ENCODE measurements at places on chromosomes 1 and 21.

DNA sequence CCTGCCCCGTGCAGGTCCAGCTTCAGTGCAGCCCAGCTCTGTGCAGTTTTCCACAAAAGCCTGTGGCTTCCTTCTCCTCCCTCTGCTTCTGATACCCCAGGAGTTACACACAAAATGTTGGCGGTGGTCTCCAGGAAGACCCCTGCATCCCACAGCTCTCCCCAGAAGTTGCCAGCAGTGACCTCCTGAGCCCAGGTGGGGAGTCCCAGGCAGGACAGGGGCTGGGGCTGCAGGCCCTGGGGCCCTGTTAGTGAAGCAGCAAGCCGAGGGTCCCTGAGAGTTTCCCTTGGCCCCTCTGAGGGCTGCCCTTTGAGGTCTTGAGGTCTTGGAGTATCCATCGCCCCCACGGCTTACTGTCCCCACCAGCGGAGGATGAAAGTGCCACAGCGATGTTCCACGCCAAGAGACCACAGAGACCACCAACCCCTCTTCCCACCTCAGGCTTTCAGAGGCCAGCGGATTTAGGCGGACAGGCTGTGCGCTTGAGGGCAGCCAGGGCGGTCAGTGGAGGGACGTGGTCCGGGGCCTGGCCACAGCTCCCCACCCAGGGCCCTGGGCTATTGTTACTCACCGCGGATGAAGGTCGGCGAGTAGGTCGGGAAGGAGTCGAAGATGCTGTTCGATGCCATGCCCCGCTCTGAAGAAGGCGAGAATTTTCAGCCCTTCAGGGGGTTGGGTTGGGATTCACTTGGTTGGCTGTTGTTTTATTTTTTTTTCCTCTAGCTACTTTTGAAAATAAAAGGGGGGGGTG lies 34.0 kb upstream of the RUNX3 start:
- no peak for DNase-seq

DNA sequence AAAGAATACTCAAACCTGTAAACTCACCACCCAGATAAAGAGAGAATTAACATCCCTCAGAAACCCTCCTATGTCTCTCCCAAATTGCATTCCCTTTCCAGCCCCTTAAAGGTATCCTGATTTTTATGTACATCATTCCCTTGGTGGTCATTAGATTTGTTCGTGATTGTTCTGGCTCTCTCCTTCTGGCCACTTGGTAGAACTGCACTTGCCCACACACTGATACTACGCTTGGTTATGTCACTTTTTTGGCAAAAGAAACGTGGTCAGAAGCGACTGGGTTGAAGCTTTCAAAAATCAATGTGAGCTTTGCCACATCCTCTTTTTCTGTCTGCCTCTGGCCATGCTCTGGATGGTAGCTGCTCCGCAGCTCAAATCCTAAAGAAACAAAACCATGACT lies 76.3 kb downstream of the KRTAP19-8 start:
- DNase-seq, result no peak

- no peak for DNase-seq
Measured at GRCh38 chr1:44537538-44537937, 132.5 kb downstream of the RNF220 start.

- no peak for DNase-seq
Measured at GRCh38 chr21:16418226-16418625, 688.4 kb downstream of the USP25 start.

DNA sequence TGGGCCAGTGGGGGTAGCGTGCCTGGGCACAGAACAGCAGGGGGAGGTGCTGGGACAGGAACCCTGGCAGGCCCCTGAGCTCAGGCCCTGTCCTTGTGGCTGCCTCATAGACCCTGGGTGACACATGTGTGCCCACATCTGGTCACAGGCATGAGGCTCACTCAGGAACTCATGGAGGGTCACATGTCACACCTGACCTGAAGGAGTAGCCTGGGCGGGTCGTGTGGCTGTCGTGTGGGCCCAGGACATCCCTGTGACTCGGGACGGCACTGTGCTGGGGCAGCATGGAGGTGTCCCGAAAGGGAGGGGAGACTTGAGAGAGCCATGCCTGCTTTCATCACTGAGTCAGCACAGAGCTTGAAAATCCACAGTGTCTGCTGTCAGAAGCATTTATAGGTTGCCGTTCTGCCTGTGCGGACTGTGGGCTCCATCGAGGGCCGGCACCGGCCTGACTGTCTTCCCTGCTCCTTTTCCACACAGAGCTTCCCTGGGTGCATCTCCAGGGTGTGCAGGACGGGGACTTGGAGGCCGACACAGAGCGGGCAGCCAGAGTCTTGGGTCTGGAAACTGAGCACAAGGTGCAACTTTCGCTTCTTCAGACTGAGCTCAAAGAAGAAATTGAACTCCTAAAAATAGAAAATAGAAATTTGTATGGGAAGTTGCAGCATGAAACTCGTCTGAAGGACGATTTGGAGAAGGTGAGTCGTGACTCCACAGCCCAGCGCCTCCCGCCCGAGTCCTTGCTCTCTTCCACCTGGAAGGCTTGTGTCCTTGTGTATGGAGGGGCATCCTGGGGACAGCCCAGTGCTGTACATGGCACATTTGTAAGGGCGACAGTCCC lies 32.8 kb downstream of the PCNT start:
- DNase-seq, result no peak

GRCh38 chr1:15703562-15703961 lies 19.4 kb downstream of the PLEKHM2 start:
- DNase-seq, result no peak

DNA sequence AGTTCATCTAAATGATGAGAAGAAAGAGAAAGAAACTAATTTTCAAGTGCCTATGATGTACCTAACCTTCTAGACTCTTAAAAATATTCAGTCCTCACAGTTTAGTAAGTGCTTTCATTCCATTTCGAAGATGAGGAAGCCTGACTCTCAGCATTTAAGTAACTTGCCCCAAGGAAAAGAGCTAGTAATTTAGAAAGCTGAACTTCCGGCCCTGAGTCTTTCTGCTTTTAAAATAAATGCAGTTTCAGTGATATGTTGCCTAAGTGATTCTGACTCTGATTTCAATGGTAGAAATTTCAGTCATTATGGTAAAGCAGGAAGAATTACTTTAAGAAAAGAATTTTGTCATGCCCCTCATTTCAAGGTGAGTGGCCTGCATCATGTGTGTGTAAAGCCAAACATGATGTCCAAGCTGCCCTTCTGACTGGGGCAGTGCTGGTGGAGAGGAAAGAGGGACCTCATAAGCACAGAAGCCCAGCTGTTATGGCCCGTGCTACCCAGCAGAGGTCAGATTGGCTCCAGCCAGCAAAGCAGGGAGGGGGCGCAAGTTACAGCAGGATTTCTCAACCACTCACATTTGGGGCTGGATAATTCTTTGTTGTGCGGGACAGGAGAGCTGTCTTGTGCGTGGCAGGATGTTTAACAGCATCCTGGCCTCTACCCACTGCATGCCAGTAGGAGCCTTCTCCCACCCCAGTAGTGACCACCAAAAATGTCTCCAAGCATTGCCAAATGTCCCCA lies 10.7 kb downstream of the ATP1A4 start:
- no peak for DNase-seq

Measured in activated T-cell treated with anti-CD3 and anti-CD28 coated beads, Interleukin-2, amount 50 U/mL, for 48 hours (primary cell).